ENCODE measurements at places on chromosomes 6 and 20.

DNA sequence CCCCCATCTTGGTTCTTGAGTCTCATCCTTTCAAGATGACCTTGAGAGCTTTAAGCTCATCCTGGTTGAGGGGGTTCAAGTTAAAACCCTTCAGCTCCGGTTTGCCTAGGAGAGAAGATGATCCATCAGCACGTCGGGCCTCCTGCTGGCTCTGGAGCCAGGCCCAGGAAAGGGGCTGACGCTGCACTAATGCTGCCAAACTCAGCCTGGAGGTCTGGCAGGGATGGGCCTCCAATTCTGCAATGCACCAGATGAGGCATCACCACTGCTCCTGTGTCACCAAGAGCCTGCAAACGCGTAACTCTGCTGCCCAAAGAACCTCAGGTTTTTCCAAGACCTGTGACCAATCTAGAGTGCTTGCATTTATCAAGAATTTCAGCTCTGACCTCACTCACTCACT lies 6.1 kb downstream of the PDRG1 start:
- DNase-seq: no peak

- DNase-seq: no peak
Observed at GRCh38 chr6:34855463-34855862, 32.4 kb downstream of the TAF11 start.

GRCh38 chr6:45371924-45372573 lies 5.7 kb downstream of the SUPT3H start:
- DNase-seq: no peak

GRCh38 chr6:148578489-148578814 lies 168.4 kb upstream of the UST start:
- no peak for DNase-seq

GRCh38 chr6:87729965-87730719 lies 28.1 kb upstream of the AKIRIN2 start:
- DNase-seq: no peak

GRCh38 chr6:187210-187861 lies 105.0 kb upstream of the DUSP22 start:
- DNase-seq: no peak
